ENCODE measurements at places on chromosomes 12 and 14. TPM values are rescaled to one million over a fixed set of nuclear protein-coding genes. Genes with fewer than 3 reads are reported as not detected.

Gene NGB
- not detected for polyA plus RNA-seq

Gene RNF34
- 13.9 TPM for polyA plus RNA-seq

Gene RIC8B
- 4.2 TPM for polyA plus RNA-seq

Gene LMBR1L
- 34.8 TPM for polyA plus RNA-seq

Gene NUMB
- polyA plus RNA-seq = 39.4 TPM

Gene IPO8
- polyA plus RNA-seq = 6.7 TPM

Gene PRH2
- 0.30 TPM for polyA plus RNA-seq

Gene SLC38A4
- 0.16 TPM for polyA plus RNA-seq

Gene OTOGL
- polyA plus RNA-seq = 0.28 TPM

Gene HOXC9
- 0.18 TPM for polyA plus RNA-seq

Gene HOXC10
- not detected for polyA plus RNA-seq

Gene C12orf54
- polyA plus RNA-seq = 0.21 TPM

Gene NXPH4
- 0.16 TPM for polyA plus RNA-seq

Gene FAM90A1
- polyA plus RNA-seq = 0.35 TPM

Gene VSIG10
- 11.0 TPM for polyA plus RNA-seq

Gene LYZ
- polyA plus RNA-seq = 448 TPM

Gene TMEM229B
- polyA plus RNA-seq = 1.5 TPM

Gene OAS2
- 20.8 TPM for polyA plus RNA-seq

Data from lung (tissue), 17 donors.